K562 (cell line): ENCODE measurements at places on chromosomes 16 and 17.
A peak's percentile ranks its signal among the peaks of the same experiment; 100 is the strongest.

GRCh38 chr16:82650804-82651203 lies 24.0 kb downstream of the CDH13 start:
- no peak for DNase-seq

DNA sequence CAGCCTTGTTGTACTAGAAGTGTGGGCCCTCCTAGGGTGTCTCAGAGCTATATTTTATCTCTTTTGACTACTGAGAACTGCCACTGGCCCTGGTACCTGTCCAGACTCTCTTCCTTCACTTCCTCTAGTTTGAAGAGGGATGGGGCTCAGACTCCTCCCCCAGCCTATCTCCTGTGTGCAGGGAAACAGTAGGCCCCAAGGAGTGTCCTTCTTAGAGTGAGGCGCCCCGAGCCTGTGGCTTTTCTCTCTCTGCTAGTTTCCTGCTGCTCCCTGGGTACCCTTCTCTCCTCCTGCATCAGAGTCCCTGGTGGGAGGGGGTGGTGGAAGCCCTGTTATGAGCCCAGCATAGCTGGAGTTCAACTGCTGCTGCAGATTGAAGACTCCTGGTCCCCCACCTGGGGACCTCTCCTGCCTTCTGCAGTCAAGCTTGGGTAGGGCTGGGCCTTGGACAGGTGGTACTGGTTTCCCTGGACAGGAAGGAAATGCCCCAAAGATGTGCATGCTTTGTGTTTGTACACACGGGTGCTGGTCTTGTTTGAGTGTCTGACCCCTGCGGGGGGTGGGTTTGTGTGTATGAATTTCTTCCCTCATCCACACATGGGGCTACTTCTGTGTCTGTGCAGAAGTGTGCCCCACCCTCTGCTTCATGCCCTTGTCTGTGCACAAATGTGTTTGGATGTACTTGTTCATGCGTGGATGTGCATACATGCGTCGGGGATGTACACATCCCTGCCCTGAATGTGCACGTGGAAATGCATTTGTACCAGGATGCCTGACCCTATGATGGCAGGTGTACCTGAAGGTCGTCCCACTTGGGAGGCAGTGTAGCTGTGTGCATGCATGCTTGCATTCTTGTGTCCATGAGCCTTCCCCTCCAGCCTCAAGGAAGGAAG lies 6.9 kb downstream of the RARA start:
- no peak for DNase-seq

DNA sequence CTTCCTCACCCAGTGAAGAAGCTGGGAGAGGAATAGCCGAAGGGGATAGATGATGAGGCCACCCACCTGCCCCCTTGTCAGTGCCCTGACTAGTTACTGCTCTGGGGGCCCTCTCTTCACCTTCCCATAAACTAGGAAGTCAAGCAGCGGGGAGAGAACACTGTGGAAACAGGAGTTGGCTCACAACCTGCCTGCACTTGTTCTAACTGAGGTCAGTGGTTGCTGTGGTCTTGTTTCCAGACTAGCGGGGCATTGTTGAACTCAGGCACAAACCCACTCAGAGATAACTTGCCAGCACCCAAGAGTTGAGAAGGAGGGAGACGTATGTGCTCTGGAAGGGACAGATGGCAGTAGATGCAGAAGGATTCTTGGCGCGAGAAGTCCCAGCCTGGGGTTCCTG lies 48.6 kb upstream of the DDX52 start:
- no peak for DNase-seq

GRCh38 chr17:71801301-71801700 lies 319.5 kb upstream of the SOX9 start:
- no peak for DNase-seq

DNA sequence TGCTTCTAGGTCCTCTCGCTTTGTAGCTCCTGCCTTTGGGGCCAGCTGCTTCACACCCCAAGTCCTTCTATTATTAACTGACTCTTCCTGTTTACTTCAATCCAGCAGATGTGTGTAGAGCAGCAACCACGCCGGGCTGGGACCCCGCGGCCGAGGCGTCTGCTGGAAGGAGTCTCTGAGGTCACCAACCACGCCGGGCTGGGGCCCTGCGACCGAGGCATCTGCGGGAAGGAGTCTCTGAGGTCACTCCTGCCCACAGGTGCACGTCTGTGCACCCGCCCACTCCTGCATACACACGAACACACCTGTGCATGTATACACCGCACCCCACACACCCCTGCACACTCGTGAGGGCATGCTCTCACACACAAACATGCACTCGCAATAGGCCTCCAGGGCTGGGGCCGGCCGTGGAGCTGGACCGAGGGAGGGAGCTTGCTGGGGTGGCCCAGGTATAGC lies 7.8 kb upstream of the TEX19 start:
- DNase-seq: no peak

- DNase-seq: no peak
Measured at GRCh38 chr17:826778-827177, 44.6 kb downstream of the MRM3 start.

- DNase-seq: peak; percentile 23
Measured at GRCh38 chr17:41769346-41769862, 17.1 kb downstream of the JUP start.

- DNase-seq: no peak
Measured at GRCh38 chr16:28967156-28967555, 7.4 kb upstream of the SPNS1 start.

- DNase-seq: no peak
Measured at GRCh38 chr16:19236561-19237209, 48.8 kb upstream of the CLEC19A start.

- no peak for DNase-seq
Measured at GRCh38 chr16:1647856-1648255, 30.2 kb upstream of the JPT2 start.

DNA sequence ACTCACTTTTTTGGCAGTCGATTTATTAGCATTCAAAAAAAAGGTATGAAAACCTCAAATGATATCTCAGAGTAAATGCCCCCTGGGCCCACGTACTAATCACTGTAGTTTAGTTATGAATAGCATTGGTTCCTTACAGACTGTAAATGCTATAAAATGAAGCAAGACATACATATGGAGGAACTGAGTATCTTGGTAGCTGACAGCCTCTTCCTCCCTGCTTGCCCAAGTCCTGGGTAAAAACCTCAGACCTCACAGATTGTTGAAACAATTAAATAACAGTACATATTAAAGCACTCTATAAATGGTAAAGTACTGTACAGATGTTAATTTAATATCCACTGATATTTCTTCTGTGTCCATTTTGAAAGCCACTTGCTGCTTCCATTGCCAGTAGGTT lies 33.2 kb upstream of the ABCC11 start:
- no peak for DNase-seq
